Foreskin keratinocyte (primary cell): ENCODE measurements at places on chromosomes 13 and 19.

DNA sequence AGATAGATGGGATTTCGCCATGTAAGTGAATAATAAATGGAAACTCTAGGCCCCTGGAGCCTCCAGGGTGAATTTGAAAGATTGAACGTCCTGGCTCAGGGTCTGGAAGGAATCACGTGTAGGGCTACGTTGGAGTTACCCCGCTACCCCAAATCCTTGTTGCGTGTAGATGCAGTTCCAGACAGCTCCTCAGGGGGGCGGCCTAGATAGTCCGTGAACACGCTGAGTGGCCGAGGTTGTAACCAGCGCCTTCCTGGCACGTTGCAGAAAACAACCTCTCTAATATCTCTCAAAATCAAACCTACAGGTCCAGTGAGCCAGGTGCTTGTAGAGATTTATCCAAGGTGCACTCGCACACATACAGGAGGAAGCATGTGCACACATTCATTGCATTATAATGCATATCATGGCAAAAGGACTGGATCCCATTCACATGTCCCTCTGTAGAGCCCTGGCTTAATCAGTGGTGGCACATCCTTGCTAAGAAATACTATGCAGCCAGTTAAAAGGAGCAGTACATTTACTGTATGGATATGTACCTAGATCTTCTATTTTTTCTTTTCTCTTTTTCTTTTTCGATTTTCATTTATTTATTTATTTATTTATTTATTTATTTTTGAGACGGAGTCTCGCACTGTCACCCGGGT lies 2.5 kb upstream of the KEAP1 start:
- peak; percentile 50 for DNase-seq

DNA sequence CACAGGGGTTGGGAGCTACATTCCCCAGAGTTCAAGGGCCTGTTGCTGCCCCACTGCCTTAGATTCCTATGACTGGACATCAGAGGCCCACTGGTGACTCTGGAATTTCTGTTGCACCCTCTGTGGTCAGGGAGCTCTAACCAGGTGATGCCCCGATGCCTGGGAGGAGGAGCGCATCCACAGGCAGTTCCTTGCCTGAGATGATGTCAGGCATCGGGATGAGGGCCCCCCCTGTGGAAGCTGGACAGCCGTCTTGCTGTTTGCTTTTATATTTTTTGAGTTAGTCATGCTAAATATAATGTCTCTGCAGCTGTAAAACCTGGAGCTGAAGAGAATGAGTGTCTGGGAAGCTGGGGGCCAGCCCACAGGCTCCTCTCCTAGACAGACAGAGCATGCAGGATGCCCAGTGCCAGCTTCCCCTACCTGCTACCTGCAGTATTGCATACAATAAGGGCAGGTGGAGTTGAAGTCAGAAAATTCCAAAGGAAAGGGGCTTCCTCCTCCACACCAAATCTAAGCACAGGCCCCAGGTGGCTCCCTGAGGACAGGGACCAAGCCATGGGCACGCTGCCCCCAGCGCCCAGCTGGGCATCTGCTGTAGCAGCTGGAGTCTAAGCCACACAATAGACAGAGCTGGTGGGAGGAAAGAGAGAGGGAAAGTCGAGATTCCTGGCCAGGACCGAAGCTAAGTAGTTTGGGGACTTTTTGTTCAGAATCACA lies 16.2 kb downstream of the COL4A2 start:
- no peak for DNase-seq

- DNase-seq: no peak
Measured at GRCh38 chr13:97069050-97069815, 75.0 kb upstream of the OXGR1 start.

- DNase-seq: no peak
Measured at GRCh38 chr13:49624229-49624628, 4.1 kb upstream of the ARL11 start.

DNA sequence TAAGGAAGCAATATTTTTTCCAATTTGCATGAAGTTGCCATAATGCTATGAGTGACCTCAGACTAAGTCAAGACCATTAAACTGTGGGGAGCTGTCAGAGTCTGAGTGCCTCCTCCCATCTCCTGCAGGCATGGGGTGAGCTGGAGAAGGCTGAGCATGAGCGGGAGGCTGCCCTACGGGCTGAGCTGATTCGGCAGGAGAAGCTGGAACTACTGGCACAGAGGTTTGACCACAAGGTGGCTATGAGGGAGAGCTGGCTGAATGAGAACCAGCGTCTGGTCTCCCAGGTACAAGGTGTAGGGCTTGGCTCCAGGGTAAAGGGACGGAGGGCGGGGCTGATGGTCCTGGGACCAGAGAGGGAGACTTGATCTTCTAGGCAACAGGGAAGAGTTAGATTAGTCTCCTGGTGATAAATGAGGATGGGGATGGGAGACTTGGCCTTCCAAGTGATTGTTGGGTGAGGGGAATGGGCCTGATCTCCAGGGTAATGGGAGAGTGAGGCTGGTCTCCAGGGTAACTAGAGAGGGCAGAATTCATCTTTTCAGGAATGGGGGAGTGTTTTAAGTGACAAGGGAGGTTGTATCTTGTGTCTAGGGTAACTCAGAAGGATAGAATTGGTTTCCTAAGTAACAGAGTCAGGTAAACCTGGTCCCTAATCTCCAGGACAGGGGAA lies 36.0 kb downstream of the SPTBN4 start:
- no peak for DNase-seq

DNA sequence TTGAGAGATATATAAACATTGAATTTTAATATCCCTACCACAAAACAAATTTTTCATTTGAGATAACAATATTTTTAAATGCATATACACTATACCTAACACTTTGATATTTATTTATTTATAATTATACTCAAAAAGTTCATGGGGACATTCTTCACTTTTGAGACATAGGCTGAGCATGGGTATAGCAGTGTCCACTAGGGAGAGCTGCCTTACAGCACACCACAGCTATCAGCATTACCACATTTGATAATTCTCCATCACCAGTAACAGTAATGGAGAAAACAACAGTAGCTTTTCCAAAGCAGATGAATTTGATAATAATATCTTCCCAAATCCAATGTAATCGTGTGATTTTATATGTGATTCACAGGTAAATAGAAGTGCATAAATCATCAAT lies 626.1 kb downstream of the DACH1 start:
- DNase-seq: no peak

DNA sequence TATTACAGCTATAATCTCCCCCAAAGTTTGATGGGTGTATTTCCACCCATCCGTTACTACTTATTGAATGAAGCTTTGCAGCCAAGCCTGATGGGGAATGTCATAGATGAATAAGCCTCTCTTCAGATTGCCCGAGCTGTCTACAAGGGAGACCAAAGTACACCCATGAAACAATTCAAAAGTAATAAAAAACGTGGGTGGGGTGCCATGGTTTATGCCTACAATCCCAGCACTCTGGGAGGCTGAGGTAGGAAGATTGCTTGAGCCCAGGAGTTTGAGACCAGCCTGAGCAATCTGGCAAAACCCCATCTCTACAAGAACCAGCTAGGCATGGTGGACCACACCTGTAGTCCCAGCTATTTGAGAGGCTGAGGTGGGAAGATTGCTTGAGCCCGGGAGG lies 419.2 kb downstream of the FGF9 start:
- no peak for DNase-seq

GRCh38 chr13:112464720-112465119 lies 88.6 kb downstream of the SPACA7 start:
- no peak for DNase-seq

DNA sequence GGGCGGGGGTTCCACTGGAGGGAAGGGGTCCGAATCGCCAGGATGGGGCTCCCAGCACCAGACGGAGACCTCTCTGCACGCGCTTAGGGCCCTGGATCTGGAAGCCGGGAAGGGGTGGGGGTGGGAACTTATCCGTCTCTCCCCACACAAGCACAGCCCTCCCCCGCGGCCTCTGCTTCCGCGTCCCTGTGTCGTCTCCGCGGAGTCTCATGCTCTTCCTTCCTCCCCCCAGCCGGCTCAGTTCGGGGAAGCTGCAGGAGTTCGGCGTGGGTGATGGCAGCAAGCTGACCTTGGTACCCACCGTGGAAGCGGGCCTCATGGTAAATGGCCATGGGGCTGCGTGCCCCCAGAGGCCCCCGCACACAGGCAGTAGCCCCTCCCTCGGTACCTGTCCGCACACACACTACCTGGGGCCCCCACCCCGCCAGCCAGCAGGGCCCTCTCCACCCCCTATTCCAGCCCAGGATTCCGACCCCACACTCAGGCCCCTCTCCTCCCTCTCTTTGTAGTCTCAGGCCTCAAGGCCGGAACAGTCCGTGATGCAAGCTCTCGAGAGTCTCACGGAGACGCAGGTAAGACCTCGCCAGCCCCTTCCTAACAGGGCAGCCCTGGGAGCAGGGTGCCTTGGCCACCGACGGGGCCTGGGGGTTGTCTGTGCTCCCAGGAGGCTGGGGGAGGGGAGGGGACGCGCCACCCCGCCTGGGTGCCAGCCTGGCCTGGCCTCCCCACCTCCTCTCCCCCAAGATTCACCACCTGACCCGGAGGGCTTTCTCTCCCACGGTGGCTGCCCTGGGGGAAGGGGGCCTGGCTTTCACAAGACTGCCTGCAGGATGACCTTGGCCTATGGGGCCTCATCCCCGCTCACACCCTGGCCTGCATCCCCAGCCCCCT lies 3.2 kb downstream of the MIDN start:
- DNase-seq: peak; percentile 50

- no peak for DNase-seq
Measured at GRCh38 chr13:96179309-96179708, 89.4 kb downstream of the HS6ST3 start.

GRCh38 chr19:57473646-57474045 lies 3.7 kb downstream of the ZNF772 start:
- DNase-seq: no peak

DNA sequence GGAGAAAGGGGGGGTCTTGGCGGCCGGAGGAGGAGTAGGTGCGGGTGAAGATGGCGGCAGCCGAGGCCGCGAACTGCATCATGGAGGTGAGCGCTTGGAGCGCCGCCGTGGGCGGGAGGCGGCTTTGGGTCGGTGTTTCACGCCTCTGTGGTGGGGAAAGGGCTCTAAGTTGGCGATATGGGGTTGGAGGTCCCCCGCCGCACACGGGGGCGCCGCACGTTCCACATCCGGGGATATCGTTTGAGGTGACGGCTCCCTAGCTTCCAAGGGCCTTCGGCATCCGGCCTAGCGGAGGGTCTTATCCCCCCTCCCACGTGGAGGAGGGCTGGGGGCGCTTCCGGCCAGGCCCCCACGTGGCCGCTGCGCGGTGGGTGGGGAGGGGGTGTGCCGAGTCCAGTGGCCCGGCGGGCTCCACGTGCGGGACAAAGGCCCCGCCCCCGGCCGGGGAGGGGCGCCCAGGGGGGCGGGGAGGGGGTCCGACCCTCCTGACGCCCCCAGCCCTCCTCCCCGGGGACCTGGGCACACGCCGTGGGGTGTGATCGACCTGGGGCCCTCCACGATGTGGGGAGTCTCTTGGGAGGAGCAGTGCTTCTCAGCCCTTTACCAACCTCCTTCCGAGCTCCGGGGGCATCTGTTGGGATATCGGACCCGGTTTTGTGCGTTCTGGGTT lies at the start of gene PRMT1:
TSS of gene PRMT1 (plus strand) at position 41 of the 670 bp plus-strand sequence. CDS start at position 51, 10 bp downstream.
- DNase-seq: peak; percentile 23

DNA sequence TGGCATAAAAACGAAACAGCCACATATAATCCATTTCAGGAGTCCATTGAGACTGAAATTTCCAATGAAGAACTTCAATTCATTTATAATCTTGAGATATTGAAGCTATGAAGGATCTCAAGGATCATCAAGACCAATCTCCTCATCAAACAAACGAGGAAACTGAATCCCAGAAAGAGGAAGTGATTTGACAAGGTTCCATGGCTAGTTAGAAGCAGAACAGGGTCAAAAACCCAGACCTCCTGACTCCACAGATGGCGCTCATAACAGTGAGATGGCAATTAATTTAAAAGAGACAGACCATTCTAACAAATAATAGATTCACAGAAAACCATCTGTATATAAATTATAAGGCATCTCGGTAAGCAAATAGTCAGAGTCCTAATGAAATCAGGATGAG lies 229.7 kb downstream of the KCTD12 start:
- no peak for DNase-seq

DNA sequence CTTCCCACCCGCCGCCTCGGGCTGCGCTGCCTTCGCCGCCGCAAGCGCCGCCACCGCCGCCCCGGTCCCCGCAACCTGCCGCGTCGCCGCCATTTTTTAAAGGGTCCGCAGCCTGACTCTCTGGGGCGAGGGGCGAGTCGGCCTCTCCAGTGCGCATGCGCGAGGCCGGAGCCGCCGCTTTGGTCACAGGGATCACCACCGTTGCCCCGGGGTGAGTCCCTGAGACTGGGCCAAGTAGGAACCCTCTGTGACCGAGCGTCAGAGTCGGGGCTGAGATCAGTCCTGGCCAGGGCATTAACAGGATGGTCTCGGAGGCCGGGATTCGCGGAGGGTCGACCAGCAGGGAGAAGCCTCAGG lies 42.6 kb downstream of the ZNF146 start:
- no peak for DNase-seq

- no peak for DNase-seq
Measured at GRCh38 chr13:27978301-27978968, 9.3 kb upstream of the CDX2 start.

GRCh38 chr19:47447470-47448359 lies 24.0 kb downstream of the SLC8A2 start:
- DNase-seq: peak; percentile 69

GRCh38 chr19:32098968-32099367 lies 246.4 kb upstream of the ZNF507 start:
- no peak for DNase-seq

DNA sequence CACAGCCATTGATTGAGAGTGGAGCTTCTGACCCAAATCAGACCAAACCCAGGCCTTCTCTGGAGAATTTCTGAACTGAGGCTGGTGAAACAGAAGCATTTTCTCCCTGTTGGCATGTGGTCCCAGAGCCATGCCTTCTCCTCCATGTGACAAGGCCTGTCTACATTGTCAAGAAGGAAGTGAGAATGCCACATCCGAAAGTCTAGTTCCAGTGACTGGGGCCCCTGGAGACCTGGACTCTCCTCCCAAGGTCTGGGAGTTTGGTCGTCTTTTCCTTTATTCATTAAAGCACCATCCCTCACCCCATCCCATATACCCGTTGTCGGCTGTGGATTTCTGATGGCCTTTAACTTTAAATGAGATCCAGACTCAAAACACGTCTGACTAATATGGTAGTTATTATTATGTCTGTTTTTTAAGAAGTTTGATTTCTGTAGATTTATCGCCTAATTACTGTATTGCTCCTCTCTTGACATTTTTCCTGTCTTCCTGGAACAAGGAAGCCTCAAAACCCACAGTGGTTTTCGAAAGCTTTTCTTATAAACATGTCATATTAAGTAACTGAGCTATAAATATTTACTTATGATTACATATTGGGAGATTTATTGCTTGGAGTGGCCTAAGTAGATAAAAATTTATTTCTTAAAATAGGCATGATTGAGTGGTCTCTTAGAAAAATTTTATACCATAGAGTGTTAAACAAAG lies 128.3 kb upstream of the FRY start:
- no peak for DNase-seq
